ENCODE measurements at places on chromosomes 5 and 9.

DNA sequence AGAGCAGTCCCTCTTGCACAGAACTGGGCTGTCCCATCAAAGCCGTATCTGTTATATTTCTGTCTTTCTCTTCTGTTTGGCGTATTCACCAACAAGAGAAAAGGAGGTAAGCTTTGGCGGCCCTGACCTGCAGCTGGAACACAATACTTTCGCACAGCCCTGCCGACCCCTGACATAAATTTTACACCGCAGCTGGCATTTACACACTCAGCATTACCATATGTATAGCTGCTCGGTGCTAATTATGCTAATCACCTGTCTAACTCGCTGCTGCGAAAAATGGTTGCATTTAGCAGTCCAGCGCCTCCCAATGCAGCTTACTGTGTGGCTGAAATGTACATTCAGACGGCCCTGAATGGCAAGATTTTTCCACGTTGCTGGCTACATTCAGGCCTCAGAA is 20.8 kb downstream of the PTCH1 start:
- no peak for DNase-seq

- no peak for DNase-seq
Measured at GRCh38 chr9:121285835-121286687, 18.1 kb downstream of the GSN start.

DNA sequence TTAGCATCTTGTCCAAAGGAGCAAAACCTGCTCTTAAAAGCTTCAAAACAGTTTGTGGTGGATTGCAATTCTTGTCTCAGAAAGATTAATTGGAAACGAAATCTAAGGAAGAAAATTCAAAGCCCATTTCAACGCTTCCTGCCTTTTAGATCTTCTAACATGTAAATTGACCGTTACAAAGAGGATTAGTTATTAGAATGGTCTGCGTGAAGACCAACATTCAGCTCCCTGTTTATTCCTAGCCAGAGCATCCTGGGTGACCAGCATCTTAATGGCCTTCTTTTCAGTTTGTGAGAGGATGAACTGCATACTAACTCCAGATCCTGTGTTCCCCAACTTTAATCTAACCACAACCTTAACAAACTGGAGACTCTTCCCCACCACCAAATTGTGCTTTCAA is 109.9 kb upstream of the SLC1A3 start:
- DNase-seq = no peak

GRCh38 chr5:33195431-33196165 is 245.2 kb upstream of the TARS1 start:
- DNase-seq = no peak

- no peak for DNase-seq
Measured at GRCh38 chr5:111926026-111926425, 169.0 kb upstream of the NREP start.

DNA sequence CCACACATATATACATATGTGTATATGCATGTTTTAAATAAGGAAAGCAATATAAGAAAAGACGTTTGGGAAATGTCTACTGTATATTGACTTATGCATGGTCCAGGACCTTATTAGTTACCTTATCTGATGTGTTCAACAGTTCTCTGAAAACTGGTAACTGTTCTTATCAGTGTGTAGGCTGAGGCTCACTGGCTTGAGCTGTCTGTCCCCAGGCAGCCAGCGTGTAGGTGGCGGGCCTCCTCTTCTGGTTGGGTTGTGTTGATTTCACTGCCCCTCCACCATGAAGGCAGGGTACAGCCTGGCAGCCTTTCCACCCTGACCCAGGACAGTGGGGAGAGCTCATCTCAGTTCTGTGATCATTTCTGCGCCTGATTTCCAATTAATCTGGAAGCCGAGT is 38.7 kb upstream of the SEMA4D start:
- no peak for DNase-seq

- peak; percentile 24 for DNase-seq
Measured at GRCh38 chr9:78103971-78104433, 72.4 kb upstream of the GNAQ start.

GRCh38 chr9:101652601-101653175 is 57.9 kb upstream of the PPP3R2 start:
- DNase-seq = no peak

GRCh38 chr5:127398508-127398907 is 107.9 kb downstream of the MEGF10 start:
- DNase-seq = no peak

DNA sequence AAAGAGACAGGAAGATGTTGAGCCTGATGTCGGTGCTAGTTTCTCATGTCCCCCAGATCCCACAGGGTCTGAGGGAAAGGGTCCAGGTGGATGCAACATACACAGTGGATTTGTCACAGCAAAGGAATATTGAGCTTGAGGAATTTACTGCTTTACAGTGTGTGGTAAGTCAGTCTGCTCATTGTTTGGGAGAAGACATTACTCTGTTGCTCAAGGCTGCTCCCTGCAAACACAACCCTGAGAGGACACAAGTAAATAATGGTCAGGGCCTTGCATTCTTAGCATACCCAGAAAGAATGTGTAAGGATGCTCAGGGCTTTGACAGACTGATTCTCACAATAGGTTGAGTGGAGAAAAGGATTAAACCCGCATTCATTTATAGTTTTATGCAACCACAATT is 7.3 kb upstream of the MAN2A1 start:
- DNase-seq = no peak

DNA sequence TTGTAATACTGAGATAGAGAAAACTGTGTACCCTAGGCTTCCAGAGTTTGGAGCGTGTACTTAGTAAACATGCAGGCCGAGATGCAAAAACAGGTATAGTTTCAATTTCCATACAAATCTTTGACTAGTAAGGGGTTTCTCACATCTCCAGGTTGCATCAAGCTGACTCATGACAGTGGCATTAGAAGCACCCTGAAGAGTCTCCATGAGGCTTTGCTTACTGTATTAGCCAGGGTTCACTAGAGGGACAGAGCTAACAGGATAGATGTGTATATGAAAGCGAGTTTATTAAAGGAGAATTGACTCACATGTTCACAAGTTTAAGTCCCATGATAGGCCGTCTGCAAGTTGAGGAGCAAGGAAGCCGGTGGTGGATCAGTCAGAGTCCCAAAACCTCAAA is 275.3 kb upstream of the CDH6 start:
- no peak for DNase-seq

DNA sequence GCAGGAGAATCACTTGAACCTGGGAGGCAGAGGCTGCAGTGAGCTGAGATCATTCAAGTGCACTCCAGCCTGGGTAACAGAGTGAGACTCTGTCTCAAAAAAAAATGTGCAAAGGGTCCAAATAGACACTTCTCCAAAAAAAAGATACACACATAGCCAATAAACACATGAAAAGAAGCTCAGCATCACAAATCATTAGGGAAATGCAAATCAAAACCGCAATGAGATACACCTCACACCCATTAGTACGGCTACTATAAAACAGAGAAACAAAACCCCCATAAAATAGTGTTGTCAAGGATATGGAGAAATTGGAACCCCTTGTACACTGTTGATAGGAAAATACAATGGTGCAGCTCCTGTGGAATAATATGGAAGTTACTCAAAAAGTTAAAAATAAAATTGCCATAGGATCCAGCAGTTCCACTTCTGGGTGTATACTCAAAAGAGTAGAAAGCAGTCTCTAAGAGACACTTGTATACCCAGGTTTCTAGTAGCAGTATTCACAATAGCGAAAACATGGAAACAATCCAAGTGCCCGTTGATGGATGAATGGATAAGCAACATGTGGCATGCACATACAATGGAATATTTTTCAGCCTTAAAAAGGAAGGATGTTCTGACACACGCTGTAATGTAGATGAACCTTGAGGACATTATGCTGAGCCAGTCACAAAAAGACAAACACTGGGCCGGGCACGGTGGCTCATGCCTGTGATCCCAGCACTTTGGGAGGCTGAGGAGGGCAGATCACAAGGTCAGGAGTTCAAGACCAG is 57.2 kb upstream of the PPARGC1B start:
- DNase-seq = no peak

DNA sequence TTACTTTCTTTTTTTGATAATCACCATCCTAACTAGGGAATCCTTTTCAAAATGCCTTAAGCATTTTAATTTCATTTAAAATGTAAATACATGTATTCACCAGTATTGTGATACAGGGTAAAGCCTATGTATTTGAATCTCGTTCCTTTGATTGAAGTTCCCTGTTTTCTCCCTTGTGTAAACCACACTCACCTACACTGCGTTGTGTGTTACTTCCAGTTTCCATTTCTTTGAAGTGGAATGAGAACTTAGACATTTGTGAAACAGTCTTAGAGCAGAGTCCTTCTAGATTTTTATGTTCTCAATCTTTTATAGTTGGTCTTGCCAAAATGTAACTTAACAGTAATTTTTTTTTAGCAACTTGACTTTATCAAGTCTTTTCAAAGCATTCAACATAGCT is 101.4 kb downstream of the ZNF462 start:
- DNase-seq = no peak

GRCh38 chr5:88396751-88397281 is 128.2 kb upstream of the TMEM161B start:
- no peak for DNase-seq

GRCh38 chr5:56815658-56816545 is 553 bp downstream of the MAP3K1 start:
- peak; percentile 59 for DNase-seq

- no peak for DNase-seq
Measured at GRCh38 chr5:151413800-151414199, 33.6 kb upstream of the SLC36A1 start.

DNA sequence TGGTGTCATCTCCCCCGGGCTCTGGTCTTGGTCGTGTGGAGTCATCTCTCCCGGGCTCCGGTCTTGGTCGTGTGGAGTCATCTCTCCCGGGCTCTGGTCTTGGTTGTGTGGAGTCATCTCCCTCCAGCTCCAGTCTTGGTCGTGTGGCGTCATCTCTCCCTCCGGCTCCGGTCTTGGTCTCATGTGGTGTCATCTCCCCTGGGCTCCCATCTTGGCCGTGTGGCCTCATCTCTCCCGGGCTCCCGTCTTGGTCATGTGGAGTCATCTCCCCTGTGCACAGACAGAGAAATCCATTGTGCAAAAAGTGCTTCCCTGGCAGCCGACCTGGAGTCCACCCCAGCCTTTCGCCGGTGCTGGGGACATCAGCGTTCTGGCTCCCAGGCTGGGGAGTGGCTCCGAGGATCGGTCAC is 91.1 kb upstream of the CACNA1B start:
- no peak for DNase-seq

DNA sequence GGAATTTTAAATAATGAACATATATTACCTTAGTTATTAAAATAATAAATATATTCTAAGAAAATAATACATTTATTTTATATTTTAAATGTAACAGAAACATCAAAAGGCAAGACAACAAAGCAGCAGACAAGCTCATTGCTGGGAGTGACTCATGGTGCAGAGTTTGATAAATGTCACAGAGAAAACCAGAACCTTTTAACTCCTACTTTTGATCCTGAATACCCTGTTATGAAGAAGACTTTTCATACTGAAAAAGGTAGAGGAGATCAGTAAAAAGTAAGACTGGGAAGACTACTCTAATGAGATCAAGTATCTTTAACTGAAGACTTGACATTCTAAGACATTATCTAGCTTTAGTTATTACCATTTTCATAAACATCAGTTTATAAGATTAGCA is 99.0 kb upstream of the GNA14 start:
- no peak for DNase-seq

- DNase-seq = no peak
Measured at GRCh38 chr5:115623658-115624057, 2.2 kb downstream of the TMED7 start.

DNA sequence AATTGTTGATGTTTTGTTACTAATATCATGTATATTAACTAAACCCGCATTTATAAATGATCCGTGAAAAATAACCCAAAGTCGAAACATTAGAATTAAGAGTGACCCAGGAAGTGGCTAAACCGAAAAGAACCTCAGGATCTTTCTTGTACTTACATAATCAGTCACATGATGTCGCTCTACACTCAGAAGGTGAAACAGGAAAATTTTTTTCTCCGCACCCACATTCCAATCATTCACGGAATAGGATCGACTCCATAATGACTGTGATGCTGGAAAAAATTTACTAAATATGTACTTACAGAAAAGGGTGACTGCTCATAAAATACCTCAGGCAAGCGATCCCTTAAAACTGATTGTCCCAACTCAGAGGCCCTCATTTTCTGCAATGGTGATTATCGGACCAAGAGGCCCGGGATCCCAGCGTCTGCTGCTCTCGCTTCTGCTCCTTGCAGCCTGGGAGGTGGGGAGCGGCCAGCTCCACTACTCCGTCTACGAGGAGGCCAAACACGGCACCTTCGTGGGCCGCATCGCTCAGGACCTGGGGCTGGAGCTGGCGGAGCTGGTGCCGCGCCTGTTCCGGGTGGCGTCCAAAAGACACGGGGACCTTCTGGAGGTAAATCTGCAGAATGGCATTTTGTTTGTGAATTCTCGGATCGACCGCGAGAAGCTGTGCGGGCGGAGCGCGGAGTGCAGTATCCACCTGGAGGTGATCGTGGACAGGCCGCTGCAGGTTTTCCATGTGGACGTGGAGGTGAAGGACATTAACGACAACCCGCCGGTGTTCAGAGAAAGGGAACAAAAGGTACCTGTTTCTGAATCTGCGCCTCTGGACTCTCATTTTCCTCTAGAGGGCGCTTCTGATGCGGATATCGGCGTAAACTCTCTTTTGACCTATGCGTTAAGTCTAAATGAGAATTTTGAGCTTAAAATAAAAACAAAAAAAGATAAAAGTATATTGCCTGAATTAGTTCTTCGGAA is at the start of gene PCDHA12:
PCDHA12 (plus strand) TSS at position 224 of the 981 bp plus-strand sequence; CDS start at position 389, 165 bp downstream.
- DNase-seq = no peak

DNA sequence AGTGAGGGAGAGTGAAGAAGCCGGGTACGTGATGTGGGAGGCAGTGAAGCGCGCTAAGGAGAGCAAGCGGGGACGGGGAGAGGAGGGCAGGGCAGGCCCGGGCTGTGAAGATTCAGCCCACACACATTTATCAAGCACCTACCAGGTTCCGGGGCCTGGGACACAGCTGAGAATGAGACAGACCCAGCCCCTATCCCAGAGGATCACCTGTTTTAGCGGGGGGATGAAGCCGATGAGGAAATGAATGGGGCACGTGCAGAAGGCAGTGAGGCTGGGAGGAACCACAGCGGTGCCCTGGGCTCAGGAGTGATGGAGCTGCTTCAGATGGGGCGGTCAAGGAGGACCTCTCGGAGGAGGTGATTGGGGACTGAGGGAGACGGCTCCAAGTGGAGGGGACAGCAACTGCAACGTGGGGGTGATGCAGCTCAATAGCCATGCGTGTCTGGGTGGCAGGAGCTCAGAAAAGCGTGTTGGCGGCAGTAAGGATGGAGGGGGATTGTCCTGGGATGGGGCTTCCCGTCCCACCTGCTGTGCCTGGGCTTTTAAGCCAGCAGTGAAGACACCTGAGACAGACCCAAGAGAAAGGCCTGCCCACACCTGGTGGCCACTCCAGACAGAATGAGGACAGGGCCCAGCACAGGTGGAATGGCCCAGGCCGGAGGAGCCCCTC is 77.5 kb upstream of the UNC5A start:
- no peak for DNase-seq

GRCh38 chr9:97969014-97969413 is 14.1 kb upstream of the ANP32B start:
- DNase-seq = no peak

GRCh38 chr5:95007921-95008597 is 276.8 kb downstream of the MCTP1 start:
- DNase-seq = no peak

GRCh38 chr5:96340357-96340756 is 92.7 kb downstream of the PCSK1 start:
- DNase-seq = no peak

GRCh38 chr5:15621094-15621493 is 121.1 kb downstream of the FBXL7 start:
- no peak for DNase-seq

- DNase-seq = no peak
Measured at GRCh38 chr5:86909418-86910295, 291.9 kb downstream of the COX7C start.
